ENCODE measurements at places on chromosomes 7 and 10.

DNA sequence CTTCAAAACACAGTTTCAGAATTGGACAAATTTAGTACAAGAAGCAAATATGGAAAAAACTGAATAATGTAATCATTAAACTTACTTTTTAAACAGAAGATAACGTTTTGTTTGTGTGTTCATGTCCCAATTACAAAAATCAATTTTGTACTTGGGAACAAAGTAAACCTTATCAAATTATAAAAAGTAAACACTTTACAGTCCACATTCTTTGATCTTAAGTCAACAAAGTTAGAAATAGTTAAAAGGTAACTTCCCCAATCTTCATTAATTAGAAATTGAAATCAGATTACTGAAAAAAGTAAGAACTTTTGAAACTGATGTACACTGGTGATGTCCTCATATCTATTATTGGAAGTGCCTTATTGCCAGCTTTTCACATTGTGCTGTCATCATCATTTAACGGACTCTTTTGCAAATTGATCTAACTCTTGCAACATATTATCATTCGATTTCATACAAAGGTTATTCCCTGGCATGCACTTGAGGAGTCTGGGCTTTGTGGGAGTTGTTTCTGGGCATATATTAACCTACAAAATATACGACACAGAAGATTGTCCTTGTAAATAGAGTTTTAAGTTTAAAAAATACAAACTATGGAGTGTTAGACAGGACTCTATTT, 15.1 kb upstream of the CYP2E1 start:
- no peak for DNase-seq

DNA sequence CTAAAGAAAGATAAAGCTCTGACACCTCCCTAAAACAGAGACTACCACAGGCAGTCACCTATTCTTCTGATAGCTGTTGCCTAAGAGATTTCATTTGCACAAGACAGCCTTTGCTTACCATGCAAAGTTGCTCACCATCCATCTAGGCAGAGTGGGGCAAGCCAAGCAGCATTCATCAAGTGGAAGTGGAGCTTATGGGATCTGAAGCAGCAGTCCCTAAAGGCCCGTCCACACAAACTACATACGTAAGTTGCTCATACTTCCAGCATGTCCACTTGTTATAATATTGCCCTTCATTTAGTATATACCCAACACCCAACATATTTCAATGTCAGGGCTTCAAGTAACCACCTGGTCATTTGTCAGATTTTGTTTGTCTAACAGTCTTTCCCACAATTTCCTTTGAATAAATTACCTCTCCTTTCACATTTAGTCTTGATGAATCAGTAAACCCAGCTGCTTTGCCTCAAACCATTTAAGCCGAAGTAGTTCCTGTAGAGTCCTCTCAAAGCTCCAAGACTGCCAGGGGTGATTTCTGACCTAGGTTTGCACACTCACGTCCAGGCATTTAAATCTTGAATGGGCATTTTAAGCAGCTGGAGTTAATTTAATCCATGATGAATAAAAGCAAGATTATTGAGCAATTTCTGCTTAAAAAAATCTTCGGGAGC, 67.9 kb downstream of the ATAD1 start:
- DNase-seq = no peak

DNA sequence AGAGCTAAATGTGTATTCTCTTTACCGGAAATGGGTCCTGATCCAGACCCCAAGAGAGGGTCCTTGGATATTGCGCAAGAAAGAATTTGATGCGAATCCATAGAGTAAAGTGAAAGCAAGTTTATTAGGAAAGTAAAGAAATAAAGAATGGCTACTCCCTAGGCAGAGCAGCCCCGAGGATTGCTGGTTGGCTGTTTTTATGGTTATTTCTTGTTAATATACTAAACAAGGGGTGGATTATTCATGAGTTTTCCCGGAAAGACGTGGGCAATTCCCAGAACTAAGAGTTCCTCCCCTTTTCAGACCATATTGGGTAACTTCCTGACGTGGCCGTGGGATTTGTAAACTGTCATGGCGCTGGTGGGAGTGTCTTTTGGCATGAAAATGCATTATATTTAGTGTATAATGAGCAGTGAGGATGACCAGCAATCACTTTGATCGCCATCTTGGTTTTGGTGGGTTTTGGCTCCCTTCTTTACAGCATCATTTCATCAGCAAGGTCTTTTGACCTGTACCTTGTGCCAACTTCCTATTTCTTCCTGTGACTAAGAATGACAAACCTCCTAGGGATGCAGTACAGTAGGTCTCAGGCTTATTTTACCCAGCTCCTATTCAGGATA, 60.4 kb downstream of the ARL4A start:
- DNase-seq = no peak

DNA sequence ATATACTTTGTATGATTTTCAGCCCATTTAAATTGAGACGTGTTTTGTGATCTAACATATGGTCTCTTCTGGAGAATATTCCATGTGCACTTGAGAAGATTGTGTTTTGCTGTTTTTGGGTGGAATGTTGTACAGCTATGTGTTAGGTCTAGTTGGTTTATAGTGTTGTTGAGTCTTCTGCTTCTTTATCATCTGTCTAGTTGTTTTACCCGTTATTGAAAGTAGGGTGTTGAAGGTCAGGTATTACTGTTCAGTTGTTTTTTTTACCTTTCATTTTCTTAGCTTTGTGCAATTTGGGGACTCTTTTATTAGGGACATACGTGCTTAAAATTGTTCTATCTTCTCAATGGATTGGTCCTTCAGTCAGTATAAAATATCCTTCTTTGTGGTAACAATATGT, 18.5 kb downstream of the SEPTIN7 start:
- DNase-seq = no peak

DNA sequence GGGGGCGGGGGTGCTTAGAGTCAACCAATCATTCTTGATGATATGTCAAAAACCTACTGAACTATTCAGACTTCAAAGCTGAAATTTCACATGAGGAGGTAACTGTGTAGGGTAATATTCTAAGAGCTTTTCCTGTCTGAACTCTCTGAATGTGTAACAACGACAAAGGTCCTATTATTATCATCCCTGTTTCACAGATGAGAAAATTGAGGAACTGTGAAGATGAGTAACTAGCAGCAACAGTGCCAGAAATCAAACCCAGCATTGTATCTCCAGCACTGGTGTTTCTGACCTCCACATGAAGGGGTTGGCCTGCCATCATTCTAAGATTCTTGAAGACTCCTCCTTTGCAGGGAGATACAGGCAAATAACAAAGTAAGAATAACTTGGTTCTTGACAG, 294.7 kb upstream of the AOAH start:
- no peak for DNase-seq
